ENCODE measurements at places on chromosomes 2 and 18. TPM values are rescaled to one million over a fixed set of nuclear protein-coding genes. Genes with fewer than 3 reads are reported as not detected.

The CIB4 gene
- total RNA-seq: not detected

The TM4SF20 gene
- not detected for total RNA-seq

The HAAO gene
- not detected for total RNA-seq

The POTEI gene
- total RNA-seq: 0.79 TPM

The FBXO41 gene
- total RNA-seq: 0.22 TPM

The VSNL1 gene
- not detected for total RNA-seq

The HRH4 gene
- total RNA-seq: not detected

The ZFP36L2 gene
- total RNA-seq: 7.7 TPM

The KCNJ13 gene
- not detected for total RNA-seq

The CNGA3 gene
- total RNA-seq: not detected

The CCDC74A gene
- 3.5 TPM for total RNA-seq

The GPATCH11 gene
- total RNA-seq: 5.2 TPM

The DNAJC5G gene
- 0.44 TPM for total RNA-seq

The PPP1R1C gene
- not detected for total RNA-seq

The SERPINB4 gene
- not detected for total RNA-seq

The DNAJC27 gene
- total RNA-seq: 0.87 TPM

The DSEL gene
- total RNA-seq: 7.3 TPM

The TLX2 gene
- not detected for total RNA-seq

The GEN1 gene
- 3.0 TPM for total RNA-seq

The TUBB8B gene
- not detected for total RNA-seq

The RAB27B gene
- under 0.01 TPM for total RNA-seq

The ZAP70 gene
- under 0.01 TPM for total RNA-seq

The ASTL gene
- not detected for total RNA-seq

The C2orf15 gene
- 0.22 TPM for total RNA-seq

The CYRIA gene
- total RNA-seq: 26.4 TPM

The PCARE gene
- total RNA-seq: not detected

The TMEM169 gene
- 0.40 TPM for total RNA-seq

The GPR39 gene
- 0.22 TPM for total RNA-seq

The SPHKAP gene
- total RNA-seq: not detected

The TMEM247 gene
- not detected for total RNA-seq

The NT5C1B gene
- not detected for total RNA-seq

Measured in lung microvascular endothelial cell (primary cell).